ENCODE measurements at places on chromosomes 2 and 18. TPM values are rescaled to one million over a fixed set of nuclear protein-coding genes. Genes with fewer than 3 reads are reported as not detected.

IL36A gene
- total RNA-seq: 2.7 TPM

FBXO41 gene
- total RNA-seq: 2.7 TPM

NGEF gene
- total RNA-seq: 4.9 TPM

SPC25 gene
- not detected for total RNA-seq

HSBP1L1 gene
- 32.2 TPM for total RNA-seq

ANKRD30BL gene
- 1.2 TPM for total RNA-seq

EGR4 gene
- not detected for total RNA-seq

NT5DC4 gene
- total RNA-seq: not detected

PDE1A gene
- total RNA-seq: 14.5 TPM

Data from vagina (tissue), 2 donors.